ENCODE measurements at places on chromosomes 12 and 14.

GRCh38 chr14:98347686-98348085 is 924.3 kb downstream of the BCL11B start:
- DNase-seq = no peak

GRCh38 chr12:69645031-69645430 is 34.3 kb upstream of the LRRC10 start:
- DNase-seq = no peak

- DNase-seq = no peak
Measured at GRCh38 chr12:74105434-74105833, 432.2 kb upstream of the ATXN7L3B start.

- no peak for DNase-seq
Measured at GRCh38 chr12:50581226-50582184, 76.7 kb downstream of the DIP2B start.

GRCh38 chr12:85006206-85006605 is 29.9 kb downstream of the TSPAN19 start:
- peak; percentile 55 for DNase-seq

- peak; percentile 60 for DNase-seq
Measured at GRCh38 chr12:113416091-113416754, 6.0 kb upstream of the SDSL start.

- DNase-seq = no peak
Measured at GRCh38 chr12:115070313-115070712, 386.3 kb upstream of the TBX3 start.
